ENCODE measurements at places on chromosomes 2 and 18.

- DNase-seq: no peak
Measured at GRCh38 chr2:2879781-2880180, 497.8 kb downstream of the EIPR1 start.

GRCh38 chr2:175842996-175843395 lies 159.1 kb downstream of the LNPK start:
- no peak for DNase-seq

DNA sequence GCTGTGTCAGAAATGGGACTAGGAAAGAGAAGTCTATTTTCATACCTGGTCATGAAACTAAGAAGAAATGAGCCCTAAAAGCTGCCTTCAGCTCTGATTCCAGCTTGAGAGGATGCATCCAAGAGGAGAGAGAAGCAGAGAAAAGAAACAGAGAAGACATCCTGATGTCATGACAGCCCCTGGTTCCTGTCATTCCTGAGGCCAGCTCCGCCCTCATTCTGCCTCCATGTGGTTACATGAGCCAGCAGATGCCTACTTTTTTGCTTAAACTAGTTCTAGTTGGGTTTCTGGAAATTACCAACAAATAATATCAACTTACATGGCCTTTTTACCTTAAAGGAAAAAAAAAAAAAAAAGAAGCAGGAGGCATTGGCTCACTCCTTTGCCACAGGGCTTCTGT lies 14.1 kb upstream of the ACKR3 start:
- no peak for DNase-seq

GRCh38 chr18:32801228-32801627 lies 28.4 kb upstream of the KLHL14 start:
- DNase-seq: no peak

DNA sequence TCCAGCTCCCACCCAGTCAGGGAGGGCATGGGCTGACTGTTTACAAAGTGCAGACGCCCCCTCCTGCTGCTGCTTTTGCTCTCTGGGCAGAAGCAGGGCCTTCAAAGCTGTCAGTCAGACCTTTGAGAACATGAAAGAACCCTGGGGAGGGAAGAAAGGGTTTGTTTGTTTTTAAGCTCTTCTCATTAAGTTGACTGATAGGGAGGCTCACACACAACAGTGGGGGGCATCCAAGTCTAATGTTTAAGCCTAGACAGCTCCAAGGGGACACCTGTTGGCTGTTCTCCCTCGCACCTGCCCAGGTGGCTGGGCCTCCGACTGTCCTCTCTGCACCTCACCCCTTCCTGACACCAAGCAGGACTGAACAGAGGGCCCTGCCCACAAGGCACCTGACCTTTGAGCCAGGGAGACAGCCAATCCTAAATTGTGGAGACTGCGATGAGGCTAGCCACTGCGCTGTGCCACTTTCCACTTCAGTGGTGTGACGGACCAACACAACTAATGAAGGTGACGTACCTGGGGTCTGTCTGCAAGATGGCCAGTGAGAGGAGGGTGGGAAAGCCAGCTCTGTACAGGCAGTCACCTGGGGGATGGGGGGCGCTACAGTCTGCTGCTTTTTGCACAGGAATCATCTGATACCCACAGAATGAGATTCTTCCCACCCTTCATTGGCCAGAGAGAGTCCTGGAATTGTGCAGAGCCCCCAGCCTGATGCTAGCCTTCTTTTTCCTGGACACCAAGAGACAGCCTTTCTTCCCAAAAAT lies 16.3 kb downstream of the ST6GAL2 start:
- DNase-seq: no peak

- no peak for DNase-seq
Measured at GRCh38 chr2:136115183-136115761, 2.7 kb downstream of the CXCR4 start.
